ENCODE measurements at places on chromosomes 3 and 15. TPM values are rescaled to one million over a fixed set of nuclear protein-coding genes. Genes with fewer than 3 reads are reported as not detected.
A peak's percentile ranks its signal among the peaks of the same experiment; 100 is the strongest.

The POU1F1 gene
- not detected for polyA plus RNA-seq

The SERINC4 gene
- not detected for polyA plus RNA-seq

The RASGRP1 gene
- polyA plus RNA-seq = 1.1 TPM

The ILDR1 gene
- 0.06 TPM for polyA plus RNA-seq

The ATP13A4 gene
- 0.02 TPM for polyA plus RNA-seq

The CIB2 gene
- polyA plus RNA-seq = 6.1 TPM

The CHRNA5 gene
- polyA plus RNA-seq = 10.0 TPM

The GABRA5 gene
- polyA plus RNA-seq = not detected

The HAUS2 gene
- 22.8 TPM for polyA plus RNA-seq

GRCh38 chr15:91852741-91853510 is 582 bp upstream of the SLCO3A1 start:
- H3K4me1 ChIP-seq = peaks cover 33% of the 10 kb centered on the region
- no peaks in the 10 kb centered on the region for H3K36me3 ChIP-seq
- H3K27me3 ChIP-seq = no peaks in the 10 kb centered on the region
- H3K4me3 ChIP-seq = peak overlapping the region; percentile 88
- H3K27ac ChIP-seq = peak overlapping the region; percentile 80

GRCh38 chr3:65856907-65857306 is 181.8 kb downstream of the MAGI1 start:
- H3K4me1 ChIP-seq = peaks cover 24% of the 10 kb centered on the region
- H3K27ac ChIP-seq = no peak overlapping the region
- H3K27me3 ChIP-seq = no peaks in the 10 kb centered on the region
- DNase-seq = no peak
- H3K36me3 ChIP-seq = no peaks in the 10 kb centered on the region
- no peak overlapping the region for H3K4me3 ChIP-seq

DNA sequence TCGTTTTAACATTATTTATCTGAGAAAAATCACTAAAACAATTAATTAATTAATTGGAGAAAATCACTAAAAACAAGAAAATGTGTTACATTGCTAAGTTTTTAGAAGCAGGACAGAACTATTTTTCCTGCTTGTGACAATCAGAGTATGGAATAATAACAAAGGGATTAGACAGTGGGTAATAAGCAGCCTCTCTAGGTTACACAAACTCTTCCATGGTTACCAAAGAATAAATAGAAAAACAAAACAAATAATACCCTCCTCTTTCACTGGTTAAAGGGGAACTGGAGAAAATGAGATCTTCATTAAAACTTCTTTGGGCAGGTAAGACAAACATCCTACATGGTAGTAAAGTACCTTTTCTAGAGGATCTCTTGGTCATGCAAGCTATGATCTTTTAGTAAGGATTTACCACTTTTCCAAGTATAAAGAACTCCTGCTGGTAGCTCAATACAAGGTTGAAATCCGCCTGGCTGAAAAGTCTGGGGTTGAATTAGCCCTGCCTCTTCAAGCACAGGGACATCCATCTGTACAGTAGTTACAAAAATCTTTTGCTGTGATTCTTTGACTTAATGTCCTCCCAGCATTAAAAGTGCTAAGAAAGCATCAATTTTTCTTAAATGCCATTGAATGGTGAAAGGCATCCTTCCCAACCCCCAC is 2.5 kb upstream of the PLCH1 start:
- no peak overlapping the region for H3K27ac ChIP-seq
- no peaks in the 10 kb centered on the region for H3K36me3 ChIP-seq
- H3K27me3 ChIP-seq = peaks cover 34% of the 10 kb centered on the region
- no peak for DNase-seq
- H3K4me3 ChIP-seq = no peak overlapping the region

GRCh38 chr3:188153437-188154013 is 432 bp upstream of the LPP start:
- H3K36me3 ChIP-seq = no peaks in the 10 kb centered on the region
- H3K27me3 ChIP-seq = no peaks in the 10 kb centered on the region
- H3K4me1 ChIP-seq = peaks cover 25% of the 10 kb centered on the region
- H3K4me3 ChIP-seq = peak overlapping the region; percentile 70
- DNase-seq = no peak

- H3K4me3 ChIP-seq = no peak overlapping the region
- H3K27me3 ChIP-seq = peaks cover 70% of the 10 kb centered on the region
- H3K36me3 ChIP-seq = no peaks in the 10 kb centered on the region
Measured at GRCh38 chr3:133934073-133934970, 38.6 kb upstream of the RAB6B start.

- H3K4me1 ChIP-seq = no peaks in the 10 kb centered on the region
- H3K27ac ChIP-seq = no peak overlapping the region
- H3K4me3 ChIP-seq = no peak overlapping the region
- no peaks in the 10 kb centered on the region for H3K27me3 ChIP-seq
- H3K36me3 ChIP-seq = no peaks in the 10 kb centered on the region
Measured at GRCh38 chr3:149258298-149258697, 36.7 kb upstream of the CP start.

GRCh38 chr15:101145362-101145761 is 106.5 kb downstream of the CHSY1 start:
- no peaks in the 10 kb centered on the region for H3K36me3 ChIP-seq
- no peak overlapping the region for H3K27ac ChIP-seq
- H3K27me3 ChIP-seq = peaks cover 4% of the 10 kb centered on the region
- peaks cover 10% of the 10 kb centered on the region for H3K4me1 ChIP-seq

DNA sequence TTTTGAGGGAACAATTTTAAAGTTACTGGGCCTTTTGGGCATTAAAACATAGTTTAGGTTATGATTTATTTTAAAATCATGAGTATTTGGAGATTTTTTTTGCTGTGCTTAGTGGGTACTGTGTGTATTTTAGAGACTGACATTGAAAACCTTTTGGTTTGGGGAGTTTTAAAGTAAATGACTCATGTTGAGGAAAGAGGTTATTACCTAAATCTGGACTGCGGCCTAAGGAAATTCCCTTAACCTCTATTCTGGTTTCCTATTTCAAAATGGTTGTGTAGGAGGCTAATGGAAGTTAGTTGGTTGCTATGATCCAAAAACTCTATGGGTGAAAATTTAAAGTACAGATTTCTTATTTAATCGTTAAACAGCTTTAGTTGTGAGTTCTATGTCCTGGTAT is 57.3 kb upstream of the DPH6 start:
- H3K4me3 ChIP-seq = no peak overlapping the region
- H3K27me3 ChIP-seq = no peaks in the 10 kb centered on the region
- no peak for DNase-seq
- H3K36me3 ChIP-seq = no peaks in the 10 kb centered on the region

GRCh38 chr3:66001626-66002025 is 37.1 kb downstream of the MAGI1 start:
- H3K27ac ChIP-seq = no peak overlapping the region
- no peaks in the 10 kb centered on the region for H3K27me3 ChIP-seq
- H3K4me3 ChIP-seq = no peak overlapping the region
- no peaks in the 10 kb centered on the region for H3K36me3 ChIP-seq

- H3K27ac ChIP-seq = no peak overlapping the region
- no peak overlapping the region for H3K4me3 ChIP-seq
- H3K36me3 ChIP-seq = no peaks in the 10 kb centered on the region
- peaks cover 6% of the 10 kb centered on the region for H3K4me1 ChIP-seq
Measured at GRCh38 chr3:42908675-42909074, 2.7 kb downstream of the ZNF662 start.

All from keratinocyte (primary cell).